ENCODE measurements at places on chromosomes 1 and 21.

DNA sequence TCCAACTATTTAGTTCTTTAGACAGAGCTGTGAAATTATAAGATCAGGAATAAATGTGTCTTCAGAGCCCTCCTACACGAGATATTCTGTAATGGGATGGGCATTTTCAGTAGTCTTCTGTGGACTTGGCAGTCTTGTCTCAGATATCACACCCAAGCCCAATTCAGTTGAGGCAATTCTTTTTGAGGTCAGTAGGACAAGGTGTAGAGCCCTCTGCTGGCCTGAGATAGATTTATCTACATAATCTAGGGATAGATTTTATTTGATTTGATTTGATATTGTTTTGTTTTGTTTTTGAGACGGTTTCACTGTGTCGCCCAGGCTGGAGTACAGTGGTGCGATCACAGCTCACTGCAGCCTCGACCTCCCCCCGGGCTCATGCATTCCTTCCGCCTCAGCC, 77.5 kb downstream of the FMN2 start:
- DNase-seq = no peak

DNA sequence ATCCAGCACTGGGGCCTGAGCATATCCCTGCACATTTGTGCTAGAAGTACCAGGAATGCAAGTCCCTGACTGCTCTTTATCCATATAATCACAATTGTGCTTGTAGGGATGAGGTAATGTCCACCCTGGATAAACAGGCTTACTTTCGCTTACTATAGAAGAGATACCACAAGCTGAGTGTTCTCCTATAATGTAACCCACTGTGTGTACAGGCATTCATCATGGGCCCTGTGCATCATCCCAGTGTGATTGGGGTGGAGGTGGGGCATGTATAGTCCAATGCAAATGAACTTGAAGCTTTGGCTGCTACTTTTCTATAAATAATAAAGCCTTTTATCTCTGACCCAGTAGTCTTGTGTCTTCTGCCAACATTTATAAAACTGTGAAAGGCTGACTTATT, 69.3 kb downstream of the MAN1A2 start:
- no peak for DNase-seq

DNA sequence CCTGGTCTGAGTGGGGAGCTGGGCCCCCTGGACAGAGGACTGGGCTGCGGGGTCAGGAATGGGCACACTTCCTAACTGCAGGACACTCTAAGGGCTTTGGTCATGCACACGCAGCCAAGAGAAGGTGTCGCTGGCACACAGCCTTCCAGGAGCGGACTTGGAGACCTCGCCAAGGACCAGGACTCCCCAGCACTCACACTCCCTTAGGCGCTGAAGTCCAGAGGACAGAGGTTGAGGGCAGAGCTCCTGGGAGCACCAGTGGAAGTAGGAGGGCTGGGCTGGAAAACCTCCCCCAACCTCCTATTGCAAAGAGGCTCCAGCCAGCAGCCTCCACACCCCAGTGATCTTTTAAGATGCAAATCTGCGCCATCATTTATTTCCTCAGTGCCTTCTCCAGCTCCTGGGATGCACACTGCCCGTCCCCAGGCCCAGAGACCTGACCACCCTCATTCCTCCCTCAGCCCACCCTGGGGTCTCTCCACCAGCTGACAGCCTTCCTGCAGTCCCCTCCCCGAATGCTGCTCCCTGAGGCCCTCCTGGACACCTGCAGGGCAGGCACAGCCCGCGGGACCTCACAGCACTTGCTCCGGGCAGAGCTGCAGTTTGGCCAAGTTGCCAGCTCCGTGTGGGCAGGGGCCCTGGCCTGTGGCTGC, 3.0 kb downstream of the TSPEAR start:
- no peak for DNase-seq

- no peak for DNase-seq
Measured at GRCh38 chr1:10628685-10629084, 153.9 kb downstream of the PEX14 start.
